ENCODE measurements at places on chromosomes 5 and 9.

DNA sequence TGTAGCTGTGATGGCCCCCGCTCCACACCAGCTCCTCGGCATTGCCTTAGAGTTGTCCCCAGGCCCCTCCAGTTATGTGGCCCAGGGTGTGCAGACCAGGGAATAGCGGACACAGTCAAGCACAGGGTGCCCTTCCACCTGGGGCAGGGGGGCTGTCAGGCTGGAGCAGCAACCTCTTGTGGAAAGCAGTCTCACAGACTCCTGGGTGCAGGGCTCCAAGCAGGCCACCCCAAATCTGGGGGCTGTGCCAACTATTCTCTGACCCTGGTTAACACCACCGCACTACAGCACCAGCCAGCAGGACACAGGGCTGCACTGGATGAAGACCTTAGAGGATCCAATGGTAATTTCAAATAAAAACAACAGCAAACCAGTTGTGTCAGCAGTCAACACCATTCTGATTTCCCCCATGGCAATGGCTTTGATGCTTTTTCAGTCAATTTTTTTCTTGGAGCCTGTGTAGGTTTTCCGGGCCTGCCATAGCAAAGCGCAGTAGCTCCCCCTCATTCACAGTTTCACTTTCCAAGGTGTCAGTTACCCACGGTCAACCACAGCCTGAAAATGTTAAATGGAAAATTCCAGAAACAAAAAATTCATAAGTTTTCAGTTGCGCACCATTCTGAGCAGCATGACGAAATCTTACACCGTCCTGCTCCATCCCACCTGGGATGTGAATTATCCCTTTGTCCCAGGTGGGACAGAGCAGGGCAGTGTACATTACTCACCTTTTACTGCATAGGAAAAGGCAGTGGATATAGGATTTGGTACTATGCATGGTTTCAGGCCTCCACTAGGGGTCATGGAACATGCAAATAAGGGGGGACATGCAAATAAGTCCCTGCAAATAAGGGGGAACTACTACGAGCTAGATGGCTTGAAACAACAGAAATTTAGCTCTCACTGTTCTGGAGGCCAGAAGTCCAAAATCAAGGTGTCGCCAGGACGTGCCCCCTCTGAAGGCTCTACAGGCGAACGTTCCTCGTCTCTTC, 49.0 kb downstream of the C5orf15 start:
- no peak for DNase-seq

DNA sequence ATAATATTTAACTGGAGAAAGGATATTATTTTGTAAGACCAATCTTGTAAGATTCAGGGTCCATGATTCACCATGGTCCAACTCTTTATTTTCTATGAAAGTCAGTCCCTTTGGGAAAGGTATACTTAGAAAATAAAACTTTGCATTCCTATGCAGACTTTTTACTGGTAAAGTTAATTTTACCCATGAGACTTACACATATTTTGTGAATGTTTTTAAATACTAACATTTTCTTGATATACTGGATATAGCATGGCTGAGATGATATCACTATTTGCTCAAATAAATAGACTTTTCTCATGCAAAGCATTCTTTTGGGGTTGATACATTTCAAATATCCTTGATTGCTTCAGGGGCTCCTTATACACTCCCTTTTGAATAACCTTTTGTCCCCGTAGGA, 512.1 kb downstream of the MAN2A1 start:
- no peak for DNase-seq

DNA sequence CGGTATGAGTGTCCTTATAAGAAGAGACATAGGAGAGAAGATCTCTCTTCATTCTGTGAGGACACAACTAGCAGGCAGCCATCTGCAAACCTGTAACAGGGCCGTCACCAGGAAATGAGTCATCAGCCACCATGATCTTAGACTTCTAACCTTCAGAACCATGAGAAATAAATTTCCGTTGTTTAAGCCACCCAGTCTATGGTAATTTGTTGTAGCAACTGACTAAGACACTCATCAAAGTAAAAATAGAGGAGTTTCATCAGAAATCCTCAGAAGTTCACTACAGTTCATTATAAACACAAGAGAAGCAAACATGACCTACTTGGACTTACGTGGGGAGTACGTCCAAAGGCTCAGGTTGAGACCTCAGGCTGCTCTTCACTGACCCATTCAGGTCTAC, 357.7 kb downstream of the SEMA5A start:
- no peak for DNase-seq

GRCh38 chr9:4855841-4856240, 63.1 kb downstream of the RCL1 start:
- DNase-seq = no peak

DNA sequence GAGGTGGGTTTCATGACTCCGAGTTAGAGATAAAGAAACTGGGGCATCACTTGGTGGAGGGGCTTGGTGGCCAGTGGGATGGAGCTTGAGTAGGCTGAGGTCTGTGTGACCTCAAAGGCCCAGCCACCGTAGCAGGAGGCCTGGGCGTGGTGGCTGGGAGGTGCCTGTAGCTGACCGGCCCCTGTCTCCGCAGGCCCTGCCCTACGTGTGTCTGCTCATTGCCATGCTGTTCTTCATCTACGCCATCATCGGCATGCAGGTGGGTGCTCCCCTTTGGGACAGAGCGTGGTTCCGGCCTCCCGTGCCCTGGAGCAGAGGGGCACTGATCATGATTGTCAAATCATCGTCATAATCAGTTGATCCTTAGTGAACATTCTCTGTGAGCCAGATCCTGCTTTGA, 196.2 kb downstream of the CACNA1B start:
- no peak for DNase-seq

- DNase-seq = no peak
These were observed 500.9 kb downstream of the DIRAS2 start for GRCh38 chr9:90141723-90142122.

DNA sequence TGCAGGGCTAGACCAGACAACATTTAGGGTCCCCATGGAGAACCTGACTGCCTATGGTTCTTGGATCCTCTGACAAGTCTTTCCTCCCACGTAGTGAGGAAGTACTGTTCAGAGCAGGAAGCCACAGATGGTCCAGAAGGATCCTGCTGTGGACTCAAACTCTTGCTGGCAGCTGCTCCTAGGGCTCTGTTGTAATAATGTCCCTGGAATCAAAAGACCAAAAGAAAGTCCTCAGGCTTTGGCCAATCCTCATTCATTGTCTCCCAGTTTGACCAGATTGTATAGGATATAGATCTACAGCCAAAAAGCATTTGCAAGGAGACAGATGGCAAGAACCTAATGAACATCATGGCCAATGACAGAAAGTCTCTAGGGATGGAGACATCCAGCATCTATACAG, 53.9 kb downstream of the SEMA6A start:
- no peak for DNase-seq

DNA sequence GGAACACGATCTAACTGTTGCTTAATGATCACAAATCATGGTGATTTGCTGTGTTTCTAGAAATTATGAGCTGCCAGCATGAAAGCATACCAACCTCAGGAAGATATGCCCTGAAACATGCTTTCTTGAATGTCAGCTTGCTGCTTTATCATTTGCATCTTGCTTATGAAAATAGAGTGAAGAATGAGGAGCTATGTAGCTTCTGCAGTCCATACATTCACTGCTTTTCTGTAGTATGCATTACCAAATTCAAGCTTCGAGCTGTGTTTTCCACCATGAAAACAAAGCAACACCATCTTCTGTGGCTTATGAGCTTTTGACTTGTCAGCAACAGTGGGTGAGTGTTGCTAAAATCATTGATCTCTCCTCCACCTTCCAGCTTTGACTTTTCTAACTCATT, 16.5 kb downstream of the F2RL2 start:
- DNase-seq = no peak

DNA sequence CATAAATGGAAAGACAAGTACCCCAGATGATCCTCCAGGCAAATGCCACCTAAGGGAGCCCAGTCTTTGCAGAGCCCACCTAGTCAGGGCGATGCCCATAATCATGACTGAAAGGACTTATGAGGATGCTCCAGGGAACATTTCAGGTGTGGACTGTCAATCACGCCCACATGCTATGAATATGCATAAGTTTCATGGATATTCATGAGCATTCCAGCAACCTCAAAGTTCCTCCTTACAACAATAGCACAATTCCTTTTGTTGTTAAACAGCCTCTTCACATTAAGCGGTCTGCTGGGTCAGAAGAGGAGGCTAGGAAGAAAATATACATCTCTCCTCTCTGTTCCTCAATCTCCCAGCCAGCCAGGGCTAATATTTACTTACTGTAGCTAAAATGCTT, 161.6 kb downstream of the C5orf15 start:
- no peak for DNase-seq

GRCh38 chr9:137116728-137117127, 2.2 kb upstream of the DPP7 start:
- no peak for DNase-seq

DNA sequence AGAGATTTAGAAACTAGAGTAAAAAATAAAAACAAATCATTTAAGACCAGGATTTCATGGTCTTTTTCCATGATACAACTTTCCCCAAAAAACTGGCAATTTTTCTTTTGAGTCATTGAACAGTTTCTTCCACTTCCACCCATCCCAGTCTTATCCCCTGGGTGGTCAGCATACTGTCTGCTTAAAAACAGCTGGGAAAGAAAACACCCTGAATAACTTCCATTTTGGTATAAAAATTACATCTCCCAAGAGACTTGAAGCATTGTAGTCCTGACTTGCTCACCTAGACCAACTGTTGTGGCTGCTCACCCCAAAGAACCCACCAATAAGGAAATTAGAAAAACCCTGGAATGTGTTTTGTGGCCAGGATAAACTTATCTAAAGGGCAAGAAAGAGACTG, 731.3 kb downstream of the NR2F1-AS1 start:
- DNase-seq = no peak

- no peak for DNase-seq
These were observed 1.3 kb downstream of the PROB1 start for GRCh38 chr5:139393497-139394122.

- DNase-seq = no peak
These were observed 48.6 kb downstream of the UBE2QL1 start for GRCh38 chr5:6497262-6497661.
